ENCODE measurements at places on chromosomes 13 and 19.

- DNase-seq = no peak
These were observed 7.5 kb upstream of the MEX3D start for GRCh38 chr19:1575323-1576241.

DNA sequence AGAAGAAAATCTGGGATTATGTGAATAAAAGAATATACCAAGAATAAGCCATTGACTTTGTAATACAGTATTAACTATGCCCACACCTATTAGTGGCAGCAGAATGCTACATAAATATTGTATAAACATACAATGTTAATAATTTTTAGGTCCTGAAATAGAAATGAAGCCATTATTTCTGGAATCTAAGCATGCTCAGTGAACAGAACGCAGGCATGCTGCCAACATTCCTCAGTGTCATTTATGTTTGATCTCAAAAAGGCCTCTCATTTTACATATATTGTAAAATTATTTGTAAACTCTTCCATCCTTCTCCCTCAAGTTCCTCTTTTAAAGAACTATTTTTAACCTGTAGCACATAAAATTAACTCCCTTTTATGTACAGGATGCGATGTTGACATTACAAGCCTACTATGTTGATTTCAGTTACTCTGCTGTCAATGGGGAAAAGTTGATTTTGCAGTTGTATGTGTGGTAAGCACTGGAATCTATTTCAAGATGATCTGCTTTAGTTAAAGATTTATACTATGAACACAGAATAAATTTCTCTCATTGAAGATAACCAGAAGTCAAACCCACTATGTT lies 118.8 kb downstream of the VWA8 start:
- no peak for DNase-seq

DNA sequence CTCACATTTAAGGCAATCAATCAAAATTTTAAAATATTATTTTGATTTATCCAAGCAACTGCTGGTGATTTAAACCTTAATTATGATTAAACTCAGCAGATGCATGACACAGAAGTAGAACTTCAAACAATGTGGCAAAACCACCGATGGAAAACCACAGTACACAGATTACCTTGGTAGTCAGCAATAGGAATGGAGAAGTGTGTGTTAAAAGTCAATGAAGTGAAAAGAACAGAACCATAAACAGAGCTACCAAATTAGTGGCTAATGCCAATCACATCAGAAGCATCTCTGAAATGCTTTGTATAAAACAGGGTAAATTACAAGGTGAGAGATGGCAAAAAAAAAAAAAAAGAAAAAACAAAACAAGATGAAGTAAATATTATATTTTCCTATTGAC lies 31.2 kb downstream of the KATNAL1 start:
- no peak for DNase-seq

- DNase-seq = no peak
These were observed 111.3 kb upstream of the MRI1 start for GRCh38 chr19:13652810-13653590.

- DNase-seq = no peak
These were observed 140.5 kb downstream of the SLC7A1 start for GRCh38 chr13:29454931-29455481.

GRCh38 chr19:995051-995827 lies 5.0 kb upstream of the GRIN3B start:
- no peak for DNase-seq

DNA sequence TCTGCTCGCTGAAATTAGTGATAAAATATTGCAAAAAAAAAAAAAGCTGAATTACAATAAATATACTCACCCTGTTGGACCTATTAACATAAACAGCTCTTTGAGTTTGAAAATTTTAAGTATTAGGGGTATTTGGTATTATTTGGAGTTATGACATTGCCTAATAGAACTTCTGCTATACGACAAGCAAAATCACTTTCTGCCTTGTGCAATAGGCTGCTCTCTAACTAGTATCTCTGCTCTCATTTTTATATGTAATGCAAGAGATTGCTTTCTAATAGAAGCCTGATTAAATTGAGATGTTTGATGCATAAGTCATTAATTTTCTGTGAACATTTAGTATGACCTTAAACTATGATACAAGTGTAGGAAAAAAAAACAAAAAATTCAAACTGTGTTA lies 5.3 kb downstream of the RGS9BP start:
- no peak for DNase-seq

GRCh38 chr19:50362030-50362412 lies 3.4 kb downstream of the NAPSA start:
- no peak for DNase-seq

DNA sequence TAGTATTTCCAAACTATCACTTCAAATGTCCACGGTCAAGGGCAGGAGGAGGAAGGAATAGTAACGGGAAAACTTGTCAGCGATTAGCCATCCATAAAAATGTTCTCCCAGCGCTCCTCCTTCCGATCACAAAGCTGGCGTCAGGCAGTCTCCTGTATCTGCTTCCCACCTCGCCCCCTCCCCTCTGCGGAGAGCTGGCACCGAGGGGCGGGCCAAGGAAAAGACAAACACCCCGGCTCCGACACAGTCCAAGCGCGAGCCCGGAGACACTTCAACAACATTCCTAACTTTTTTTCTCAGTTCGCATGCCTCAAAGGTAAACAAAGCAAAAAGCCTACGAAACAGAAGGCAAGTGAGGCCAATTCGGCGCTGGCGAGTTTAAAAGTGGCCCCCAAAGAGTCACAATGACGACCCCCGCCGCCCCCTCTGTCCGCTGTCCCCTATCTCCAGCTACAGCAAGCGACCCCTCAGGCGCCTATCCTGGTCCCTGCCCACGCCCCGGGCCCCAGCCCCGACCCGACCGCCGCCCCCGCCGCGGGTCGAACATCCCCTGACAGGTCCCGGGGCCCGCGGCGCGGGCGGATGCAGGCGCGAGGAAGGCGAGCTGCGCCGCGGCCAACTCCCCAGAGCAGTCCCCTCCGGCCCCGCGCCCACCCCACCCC lies 736 bp downstream of the SMAD9 start:
- DNase-seq = no peak

DNA sequence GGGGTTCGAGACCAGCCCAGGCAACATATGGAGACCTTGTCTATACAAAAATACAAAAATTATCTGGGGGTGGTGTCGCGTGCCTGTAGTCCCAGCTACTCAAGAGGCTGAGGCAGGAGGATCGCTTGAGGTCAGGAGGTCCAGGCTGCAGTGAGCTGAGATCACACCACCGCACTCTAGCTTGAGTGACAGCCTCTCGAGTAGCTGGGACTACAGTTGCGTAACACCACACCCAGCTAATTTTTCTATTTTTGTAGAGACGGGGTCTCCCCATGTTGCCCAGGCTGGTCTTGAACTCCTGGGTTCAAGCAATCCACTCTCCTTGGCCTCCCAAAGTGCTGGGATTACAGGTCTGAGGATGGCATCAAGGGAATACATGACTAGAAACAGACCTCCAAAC lies 30.8 kb upstream of the MUC16 start:
- no peak for DNase-seq

DNA sequence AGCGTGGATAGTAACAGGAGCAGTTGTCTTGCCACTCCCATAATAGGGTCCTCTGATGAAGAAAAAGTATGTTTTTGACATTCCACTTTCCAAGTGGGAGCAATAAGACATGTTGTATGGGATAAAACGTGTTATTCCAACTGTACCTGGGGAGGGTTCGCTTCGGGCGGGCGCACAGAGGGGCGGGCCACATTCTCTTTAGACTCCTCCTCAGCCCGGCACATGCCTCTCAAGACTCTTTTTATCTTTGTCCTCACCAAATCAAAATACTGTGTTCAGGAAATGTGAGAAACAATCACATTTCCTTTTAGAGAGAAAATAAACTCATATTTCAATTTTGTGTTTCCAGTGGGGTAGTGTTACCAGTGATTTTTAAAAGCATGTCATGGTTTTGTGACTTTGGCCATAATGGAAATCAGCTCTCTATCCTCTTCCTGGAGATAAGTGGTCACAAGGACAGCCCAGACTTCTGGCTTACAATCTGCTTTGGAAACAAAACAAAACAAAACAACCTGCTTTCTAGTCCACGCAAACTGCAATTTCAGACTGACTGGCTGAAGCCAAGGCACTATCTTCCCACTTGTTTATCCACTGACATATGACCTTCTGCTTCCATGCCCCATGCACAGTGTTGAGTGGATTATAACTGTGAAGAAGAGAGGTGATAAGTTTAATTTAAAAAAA lies 276.1 kb downstream of the NALCN start:
- no peak for DNase-seq

- no peak for DNase-seq
These were observed 523.6 kb upstream of the KLF12 start for GRCh38 chr13:74657765-74658164.

DNA sequence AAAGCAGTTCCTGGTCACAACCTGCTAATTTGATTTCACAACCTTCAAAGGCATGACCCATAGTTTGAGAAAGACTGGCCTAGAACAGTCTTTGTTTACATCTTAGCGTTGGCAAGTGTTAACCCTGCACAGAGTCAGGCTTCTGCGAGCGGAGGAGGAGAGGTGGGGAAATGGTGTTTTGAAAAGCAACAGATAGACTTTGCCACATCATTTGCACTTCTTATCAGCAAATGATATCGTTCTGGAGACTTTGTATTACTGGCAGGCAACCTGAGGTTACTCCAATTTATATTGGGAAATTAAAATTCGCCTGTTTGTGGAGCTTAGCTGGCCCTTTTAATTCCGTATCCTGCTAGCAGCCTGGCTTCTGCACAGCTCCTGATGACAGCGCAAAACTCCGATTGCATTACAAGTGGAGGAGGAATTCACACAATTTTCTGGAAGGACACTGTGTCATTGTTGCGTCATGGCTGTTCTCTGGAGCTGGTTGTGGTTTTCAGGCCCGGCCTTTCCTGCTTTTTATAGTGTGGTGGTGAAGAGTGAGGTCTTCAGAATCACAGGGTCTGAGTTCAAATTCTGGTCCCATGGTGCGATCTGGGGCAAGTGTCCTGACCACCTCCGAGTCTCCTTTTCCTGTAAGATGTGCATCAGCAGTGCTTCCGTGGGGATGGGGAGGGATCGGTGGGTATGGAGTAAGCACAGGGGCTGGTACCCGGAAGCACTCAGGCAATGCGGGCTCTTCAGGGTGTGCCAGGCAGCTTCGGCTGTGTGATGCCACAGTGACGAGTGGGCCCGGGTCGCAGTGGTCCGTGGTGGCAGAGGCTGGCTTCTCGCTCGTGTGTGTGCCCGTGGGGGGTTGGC lies 49.1 kb upstream of the EHD2 start:
- no peak for DNase-seq

- DNase-seq = no peak
These were observed 32.7 kb downstream of the SOX21 start for GRCh38 chr13:94679614-94680013.

DNA sequence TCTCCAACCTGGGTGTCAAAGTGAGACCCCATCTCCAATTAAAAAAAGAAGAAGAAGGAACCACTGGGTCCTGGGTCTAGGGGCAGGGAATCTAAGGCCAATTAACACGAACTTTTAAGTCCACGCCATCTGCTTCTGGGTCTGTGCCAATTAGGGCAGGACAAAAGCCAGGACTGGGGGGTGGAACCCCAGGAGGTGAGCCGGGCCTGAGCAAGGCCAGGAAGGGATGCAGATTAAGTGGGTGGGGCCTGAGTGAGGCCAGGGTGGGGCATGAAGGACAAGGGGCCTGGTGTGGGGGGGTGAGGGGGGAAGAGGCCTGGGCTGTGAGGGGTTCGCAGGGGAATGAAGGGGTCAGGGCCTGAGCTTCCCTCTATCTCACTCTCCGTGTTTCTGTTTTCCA lies 26.3 kb upstream of the ZNF83 start:
- DNase-seq = no peak

DNA sequence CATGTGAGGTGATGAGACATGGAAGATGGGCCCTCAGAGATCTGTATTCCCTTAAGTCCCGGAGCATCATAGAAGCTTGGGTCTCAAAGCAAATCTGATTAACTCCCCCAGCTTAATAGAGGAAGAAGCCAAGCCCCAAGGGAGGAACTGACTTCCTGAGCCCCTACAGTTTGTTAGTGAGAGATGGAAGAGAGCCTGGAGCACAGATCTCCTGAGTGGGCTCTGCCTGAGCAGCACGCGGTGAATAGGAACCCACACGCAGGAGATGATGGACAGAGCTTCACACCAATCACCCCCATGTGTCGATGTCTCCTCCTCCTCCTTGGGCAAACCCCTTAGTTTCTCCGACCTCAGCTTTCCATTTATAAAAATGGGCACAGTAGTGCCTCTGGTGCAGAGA lies 50.1 kb upstream of the ATP12A start:
- DNase-seq = no peak

- DNase-seq = no peak
These were observed 592.5 kb downstream of the KCTD12 start for GRCh38 chr13:76293751-76294150.

DNA sequence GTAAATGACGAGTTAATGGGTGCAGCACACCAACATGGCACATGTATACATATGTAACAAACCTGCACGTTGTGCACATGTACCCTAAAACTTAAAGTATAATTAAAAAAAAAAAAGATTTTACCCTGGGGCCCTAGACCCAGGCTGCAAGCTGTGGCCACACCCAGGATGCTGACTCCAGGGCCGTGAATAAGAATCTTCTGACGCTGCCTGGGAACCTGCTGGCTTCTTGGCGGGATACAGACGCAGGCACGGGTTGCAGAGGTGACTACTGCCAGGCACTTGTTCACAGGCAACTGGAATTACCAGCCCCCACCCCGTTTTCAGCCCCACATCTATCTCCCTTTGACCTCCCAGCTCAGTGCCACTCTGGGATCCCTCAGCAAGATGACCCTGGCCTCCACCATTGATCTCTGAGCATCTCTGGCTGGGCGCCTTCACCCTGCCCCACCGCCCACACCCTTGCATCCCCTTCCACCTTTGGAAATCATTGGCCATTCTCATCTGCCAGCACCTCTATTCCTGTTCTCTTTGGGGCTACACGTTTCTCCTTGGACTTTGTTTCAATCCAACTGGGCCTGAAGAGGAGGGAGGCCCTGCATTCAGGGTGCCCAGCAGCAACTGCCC lies 21.1 kb upstream of the CFAP97D2 start:
- DNase-seq = no peak

DNA sequence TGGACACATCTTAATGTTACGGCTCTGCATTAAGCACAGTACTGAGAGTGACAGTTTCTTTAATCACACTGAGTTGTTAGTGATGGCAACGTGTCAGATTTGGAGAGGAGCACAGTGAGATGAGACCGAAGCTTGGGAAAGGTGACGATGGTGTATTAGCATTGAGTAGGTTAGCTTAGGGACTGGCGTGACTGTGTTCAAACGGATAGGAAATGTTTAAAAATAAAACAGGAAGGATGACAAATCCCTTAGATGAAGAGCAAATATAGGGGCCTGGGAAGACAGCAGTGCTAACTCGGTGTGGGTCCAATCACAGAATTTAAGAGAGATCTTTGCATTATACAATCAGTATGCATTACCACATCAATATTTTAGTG lies 384.3 kb downstream of the HS6ST3 start:
- DNase-seq = no peak

Measured in stimulated activated CD4-positive, alpha-beta T cell treated with anti-CD3 and anti-CD28 coated beads, Interleukin-1b, Interleukin-23, amount 100 ng/mL, for 48 hours (primary cell).